ENCODE measurements at places on chromosomes 2 and 18. TPM values are rescaled to one million over a fixed set of nuclear protein-coding genes. Genes with fewer than 3 reads are reported as not detected.

GRCh38 chr2:84792856-84793522 is 87.9 kb downstream of the TRABD2A start:
- no peak for DNase-seq

DNA sequence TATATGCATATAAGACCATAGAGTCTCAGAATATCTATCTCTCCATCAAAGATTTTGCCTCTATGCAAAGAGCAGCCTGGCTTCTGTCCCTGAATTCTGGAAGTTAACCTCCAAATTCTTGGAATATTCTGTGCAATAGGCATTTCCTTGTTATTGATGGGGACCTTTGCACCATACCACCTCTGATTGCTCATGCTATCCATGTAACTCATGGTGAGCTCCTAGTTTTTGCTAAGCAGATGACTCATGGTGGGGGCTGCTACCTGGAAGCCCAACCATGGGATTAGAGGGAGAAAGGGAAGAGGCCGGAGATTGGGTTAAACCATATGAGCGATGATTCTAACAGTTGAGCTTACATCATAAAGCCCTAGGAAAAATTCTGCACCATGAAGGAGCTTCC is 310.2 kb upstream of the FIGN start:
- DNase-seq, result no peak

- DNase-seq, result no peak
Observed at GRCh38 chr18:35189510-35189909, 51.3 kb upstream of the ZNF397 start.

GRCh38 chr2:70141212-70141901 is 49.5 kb downstream of the C2orf42 start:
- DNase-seq, result peak; percentile 75

- DNase-seq, result no peak
Observed at GRCh38 chr18:32441533-32441932, 29.1 kb downstream of the GAREM1 start.

GRCh38 chr18:23964282-23965238 is 50.0 kb upstream of the TTC39C start:
- DNase-seq, result peak; percentile 59

DNA sequence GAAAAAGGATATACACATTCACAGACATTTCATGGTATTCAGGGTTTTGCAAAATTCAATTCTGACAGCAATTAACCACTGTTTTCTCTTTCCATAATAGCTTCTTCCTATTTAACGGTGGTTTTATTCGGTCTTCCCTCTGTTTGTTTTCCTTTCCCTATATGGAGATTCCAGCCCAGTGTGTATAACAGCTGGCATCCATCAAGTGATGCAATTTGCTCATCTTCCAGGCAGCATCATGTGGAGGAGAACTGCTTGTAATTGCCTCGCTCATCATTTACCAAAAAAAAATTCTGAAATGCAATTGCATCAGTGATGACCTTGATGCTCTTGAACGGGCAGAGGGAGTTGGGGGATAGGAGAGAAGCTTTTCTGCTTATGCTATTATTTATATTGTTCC is 165.9 kb upstream of the PGAP1 start:
- peak; percentile 56 for DNase-seq

TDRD15 gene
- total RNA-seq, result not detected

DNA sequence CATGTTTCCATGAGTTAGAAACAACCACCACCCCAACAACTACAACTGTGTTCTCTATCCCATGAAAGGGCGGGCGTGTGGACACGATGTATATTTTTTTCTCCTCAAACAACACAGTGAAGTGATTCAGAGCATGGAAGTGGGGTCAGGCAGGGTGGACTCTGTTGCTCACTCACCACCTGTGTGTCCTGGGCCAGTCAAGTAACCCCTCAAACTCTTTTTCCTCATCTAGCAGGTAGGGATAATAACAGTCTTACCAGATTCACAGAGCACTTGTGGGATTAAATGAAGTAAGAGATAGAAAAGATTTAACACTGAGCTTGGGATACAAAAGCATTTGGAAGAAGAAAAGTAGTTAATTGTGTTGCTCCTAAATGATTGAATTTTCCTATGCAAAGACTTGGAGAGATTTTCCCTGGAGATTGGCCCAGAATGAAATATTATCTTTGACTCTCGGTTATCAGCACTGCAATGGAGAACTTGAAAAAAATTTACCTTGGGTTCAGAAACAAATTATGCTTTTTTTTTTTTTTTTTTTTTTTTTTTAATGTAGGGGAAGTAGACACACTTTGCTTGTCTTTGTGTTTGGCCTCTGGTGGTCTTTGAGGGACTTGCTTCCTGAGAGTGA is 161.9 kb upstream of the EPAS1 start:
- no peak for DNase-seq

CTDP1 gene
- 27.3 TPM for total RNA-seq

DNA sequence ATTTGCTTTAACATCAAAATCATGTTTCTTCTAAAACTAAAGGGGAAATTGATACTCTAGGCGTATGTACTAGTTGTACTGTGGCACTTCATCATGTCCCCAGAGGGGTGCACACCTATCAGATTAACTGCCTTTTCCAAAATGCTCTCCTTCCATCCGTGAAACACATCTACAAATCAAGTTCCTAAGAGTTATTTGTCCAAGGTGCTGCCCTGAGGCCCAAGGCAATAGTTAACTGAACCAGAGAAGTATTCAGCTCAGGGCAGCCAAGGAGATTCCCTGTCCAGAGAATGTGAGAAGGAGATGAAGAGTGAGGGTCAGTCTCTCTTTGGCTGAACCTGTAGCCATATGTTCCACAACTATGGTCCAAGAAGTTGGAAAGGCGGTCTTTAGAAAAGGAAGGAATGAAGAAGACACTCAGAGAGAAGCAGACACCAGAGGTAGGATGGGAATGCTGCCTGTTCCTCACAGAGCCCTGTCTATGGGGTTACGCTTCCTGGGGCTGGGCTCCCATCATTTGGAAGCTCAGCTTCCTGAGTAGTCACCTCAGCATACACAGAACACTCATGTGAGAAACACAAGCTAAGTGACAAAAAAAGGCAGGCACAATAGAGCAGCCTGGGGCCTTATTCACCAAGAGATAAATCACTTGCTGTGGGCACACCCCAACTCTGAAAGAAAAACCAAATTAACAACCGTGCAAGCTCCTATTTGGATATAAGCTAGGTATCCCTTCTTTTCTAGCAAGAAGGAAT is 55.6 kb downstream of the ANKRD44 start:
- DNase-seq, result no peak

- DNase-seq, result no peak
Observed at GRCh38 chr2:69517410-69517809, 80.2 kb upstream of the NFU1 start.
